Hippocampal formation (tissue), 2 donors: ENCODE measurements at places on chromosomes 5 and 9.

GRCh38 chr5:41722359-41722950 is 147.8 kb downstream of the OXCT1 start:
- DNase-seq, result no peak

- DNase-seq, result no peak
Measured at GRCh38 chr9:108688676-108689075, 167.1 kb downstream of the ACTL7B start.

DNA sequence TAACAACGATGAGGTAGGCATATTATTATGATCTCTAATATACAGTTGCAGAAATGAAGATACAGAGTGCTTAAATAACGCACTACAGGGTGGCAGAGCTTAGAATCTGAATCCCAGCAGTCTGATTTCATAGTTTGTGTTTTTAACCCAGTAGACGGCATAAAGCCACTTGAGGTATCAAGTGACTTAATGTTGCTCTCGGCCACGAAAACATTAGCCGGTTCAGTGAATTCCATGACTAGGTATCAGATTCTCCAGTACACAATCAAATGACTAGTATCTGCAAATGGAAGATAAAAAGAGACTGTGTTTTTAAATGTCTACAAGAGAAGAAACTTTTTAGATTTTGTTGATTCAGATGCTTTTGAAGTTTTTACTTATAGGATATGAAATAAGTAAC is 24.8 kb downstream of the SMC2 start:
- DNase-seq, result no peak

DNA sequence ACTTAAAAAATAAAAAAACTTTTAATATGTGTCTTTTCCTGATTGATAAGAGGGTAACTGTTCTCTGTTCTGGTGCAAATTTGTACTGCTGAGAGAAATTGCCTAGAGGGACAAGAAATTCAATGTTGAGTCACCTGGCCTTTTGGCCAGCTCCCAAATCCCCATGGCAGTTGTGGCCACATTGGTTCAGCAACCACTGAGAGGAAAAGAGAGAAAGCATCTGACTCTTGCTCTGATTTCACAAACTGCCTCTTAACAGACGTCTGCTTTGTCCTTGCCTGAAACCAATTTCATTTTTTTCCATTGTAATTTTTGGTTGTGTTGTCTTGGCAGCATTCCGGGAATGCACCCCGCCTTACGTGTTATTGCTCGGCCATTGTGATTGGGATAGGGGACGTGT is 42.4 kb downstream of the NTRK2 start:
- DNase-seq, result no peak

GRCh38 chr9:68919661-68920060 is 94.3 kb downstream of the PRKACG start:
- no peak for DNase-seq

GRCh38 chr5:96242571-96242970 is 190.5 kb downstream of the PCSK1 start:
- DNase-seq, result no peak

GRCh38 chr9:76403352-76403751 is 9.1 kb upstream of the RFK start:
- DNase-seq, result peak; percentile 33

DNA sequence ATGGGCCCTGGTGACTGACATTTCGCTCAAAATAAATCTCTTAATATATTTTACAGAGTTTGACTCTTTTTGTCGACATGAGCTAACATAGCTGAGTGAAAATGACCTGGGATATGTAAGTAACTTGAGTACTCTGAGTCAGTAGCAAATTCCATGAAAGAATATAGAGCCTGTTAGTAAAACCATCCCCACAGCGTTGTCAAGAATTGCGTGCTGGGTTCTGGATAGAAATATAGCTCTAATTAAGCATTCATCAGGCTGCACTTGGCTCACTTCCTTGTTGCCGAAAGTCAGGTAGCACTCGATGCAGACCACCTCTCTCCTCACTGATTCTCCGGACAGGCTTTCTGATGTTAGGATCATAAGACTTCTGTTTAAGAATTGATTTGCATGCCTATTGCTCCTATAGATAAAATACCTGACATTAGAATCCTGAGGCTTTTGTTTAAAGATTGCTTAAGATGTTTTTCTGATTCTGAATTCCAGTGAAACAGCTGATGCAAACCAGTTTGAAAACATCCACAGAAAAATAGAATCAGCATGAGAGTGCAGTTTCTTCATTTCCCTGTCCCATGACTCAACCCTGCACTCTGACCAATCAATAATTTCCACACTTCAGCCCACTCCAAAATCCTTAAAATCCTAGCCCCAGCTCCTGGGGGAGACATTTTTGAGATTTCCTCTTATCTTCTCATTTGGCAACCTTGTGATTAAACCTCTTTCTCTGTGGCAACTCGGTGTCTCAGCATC is 310.6 kb downstream of the DIRAS2 start:
- no peak for DNase-seq
